ENCODE measurements at places on chromosomes 13 and 19.

- DNase-seq: no peak
These were observed 1251.9 kb upstream of the SLC10A2 start for GRCh38 chr13:104318121-104318520.

DNA sequence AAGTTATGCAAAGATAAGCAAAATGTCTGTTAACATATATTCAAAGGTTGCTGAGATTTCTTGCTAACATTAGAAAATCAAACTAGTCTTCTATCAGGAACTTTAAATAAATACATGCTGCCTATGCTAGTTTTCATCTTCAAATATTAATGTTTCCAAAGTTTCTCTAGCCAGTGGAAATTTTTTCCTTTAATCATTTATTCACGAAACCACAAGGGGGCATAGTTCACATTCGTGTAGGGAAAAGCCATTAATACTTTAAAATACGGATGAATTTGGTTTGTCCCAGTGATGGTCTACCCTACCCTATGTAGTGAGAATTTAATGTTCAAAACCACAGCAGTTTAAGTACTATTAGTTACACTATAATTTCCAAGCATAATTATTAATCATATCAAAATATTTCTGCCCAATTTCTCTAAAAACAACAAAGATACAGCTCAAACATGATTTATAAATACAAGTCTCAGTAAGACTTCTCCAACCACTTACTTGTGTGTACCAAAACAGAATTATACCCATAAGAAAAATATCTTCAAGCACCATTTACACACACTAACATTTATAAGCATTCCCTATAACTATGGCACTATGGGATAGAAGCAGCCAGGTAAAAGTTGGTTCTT is 16.2 kb downstream of the NUFIP1 start:
- DNase-seq: no peak

- no peak for DNase-seq
These were observed 626.1 kb upstream of the SLITRK6 start for GRCh38 chr13:86425170-86425815.

- no peak for DNase-seq
These were observed 185.4 kb upstream of the CSNK1A1L start for GRCh38 chr13:37290716-37291505.

DNA sequence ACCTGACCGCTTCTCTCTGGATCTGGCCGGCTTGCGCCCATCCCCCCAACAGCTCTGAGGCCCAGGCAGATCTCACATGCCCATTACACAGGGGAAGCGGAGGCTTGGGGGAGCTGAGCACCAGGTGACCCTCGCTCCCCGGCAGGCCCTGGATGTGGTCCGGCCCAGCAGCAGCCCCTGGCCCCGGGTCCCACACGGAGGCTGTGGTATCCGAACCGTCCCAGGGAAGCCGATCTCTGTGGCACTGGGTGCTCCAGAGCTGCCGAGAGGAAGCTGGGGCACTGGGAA is 27.7 kb downstream of the SBNO2 start:
- no peak for DNase-seq

DNA sequence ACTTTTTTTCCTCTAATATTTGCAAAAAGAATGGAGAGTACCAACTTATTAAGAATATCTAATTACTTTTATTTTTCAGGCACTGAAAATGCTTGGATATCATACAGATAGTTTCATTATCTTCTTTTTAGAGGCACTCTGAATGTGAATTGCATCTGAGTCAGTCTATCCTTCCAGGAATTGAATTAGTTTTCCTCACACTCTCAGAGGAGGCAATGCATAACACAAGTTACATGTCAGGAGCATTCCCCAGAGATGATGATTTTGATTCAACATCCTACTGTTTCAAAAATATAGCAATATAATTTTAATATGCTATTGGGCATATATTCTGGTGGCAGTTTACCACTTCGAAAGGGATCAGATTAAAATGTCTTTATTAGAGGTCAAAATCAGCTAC is 1315.4 kb downstream of the PCDH9 start:
- DNase-seq: no peak

DNA sequence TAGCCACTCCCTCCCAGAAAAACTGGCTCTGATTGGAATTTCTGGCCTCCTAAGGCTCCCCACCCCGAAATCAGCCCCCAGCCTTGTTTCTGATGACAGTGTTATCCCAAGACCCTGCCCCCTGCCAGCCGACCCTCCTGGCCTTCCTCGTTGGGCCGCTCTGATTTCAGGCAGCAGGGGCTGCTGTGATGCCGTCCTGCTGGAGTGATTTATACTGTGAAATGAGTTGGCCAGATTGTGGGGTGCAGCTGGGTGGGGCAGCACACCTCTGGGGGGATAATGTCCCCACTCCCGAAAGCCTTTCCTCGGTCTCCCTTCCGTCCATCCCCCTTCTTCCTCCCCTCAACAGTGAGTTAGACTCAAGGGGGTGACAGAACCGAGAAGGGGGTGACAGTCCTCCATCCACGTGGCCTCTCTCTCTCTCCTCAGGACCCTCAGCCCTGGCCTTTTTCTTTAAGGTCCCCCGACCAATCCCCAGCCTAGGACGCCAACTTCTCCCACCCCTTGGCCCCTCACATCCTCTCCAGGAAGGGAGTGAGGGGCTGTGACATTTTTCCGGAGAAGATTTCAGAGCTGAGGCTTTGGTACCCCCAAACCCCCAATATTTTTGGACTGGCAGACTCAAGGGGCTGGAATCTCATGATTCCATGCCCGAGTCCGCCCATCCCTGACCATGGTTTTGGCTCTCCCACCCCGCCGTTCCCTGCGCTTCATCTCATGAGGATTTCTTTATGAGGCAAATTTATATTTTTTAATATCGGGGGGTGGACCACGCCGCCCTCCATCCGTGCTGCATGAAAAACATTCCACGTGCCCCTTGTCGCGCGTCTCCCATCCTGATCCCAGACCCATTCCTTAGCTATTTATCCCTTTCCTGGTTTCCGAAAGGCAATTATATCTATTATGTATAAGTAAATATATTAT is 6.1 kb downstream of the FOSB start:
- DNase-seq: no peak

DNA sequence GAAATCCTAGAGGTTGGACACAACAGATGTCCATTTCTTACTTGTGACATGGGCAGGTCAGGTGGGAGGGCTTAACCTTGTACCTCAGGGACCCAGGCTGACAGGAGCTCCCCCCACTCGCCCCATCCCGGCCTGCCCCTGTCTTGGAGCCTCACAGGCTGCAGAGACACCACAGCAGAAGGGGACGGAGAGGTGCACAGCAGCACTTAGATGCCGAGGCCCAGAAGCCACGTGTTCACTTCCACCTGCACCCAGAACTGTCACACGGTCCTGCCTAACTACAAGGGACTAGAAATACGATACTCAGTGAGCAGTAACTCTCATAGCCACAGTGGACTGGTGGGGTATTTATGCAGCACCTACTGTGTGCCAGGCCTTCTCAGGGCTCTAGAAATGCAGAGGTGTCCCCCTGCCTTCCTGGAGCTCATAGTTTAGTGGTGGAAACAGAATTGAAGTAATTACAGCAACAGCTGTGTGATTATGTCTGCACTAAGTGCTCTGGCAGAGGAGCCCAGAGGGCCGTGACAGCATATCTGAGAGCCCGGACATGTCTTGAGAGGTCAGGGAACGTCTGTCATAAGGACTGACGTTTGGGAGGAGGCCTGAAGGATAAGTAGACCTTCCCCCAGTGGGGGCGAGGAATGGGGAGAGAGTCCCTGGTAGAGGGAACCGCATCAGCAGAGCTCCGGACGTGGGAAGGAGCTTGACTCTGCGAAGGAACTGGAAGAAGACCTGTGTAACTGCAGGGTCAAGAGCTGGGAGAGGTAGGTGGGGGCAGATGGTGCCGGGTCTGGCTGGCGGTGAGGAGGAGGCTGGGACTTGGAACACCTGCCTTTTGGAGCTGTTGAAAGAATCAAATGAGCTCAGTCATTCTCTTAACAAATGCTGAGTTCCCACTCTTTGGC is 130.0 kb downstream of the SIPA1L3 start:
- DNase-seq: no peak

GRCh38 chr13:74465271-74465670 is 331.1 kb upstream of the KLF12 start:
- DNase-seq: no peak

GRCh38 chr19:48428670-48429069 is 17.1 kb upstream of the GRWD1 start:
- no peak for DNase-seq

GRCh38 chr19:41366089-41366488 is 2.1 kb upstream of the B9D2 start:
- no peak for DNase-seq

GRCh38 chr13:92838786-92839185 is 387.8 kb upstream of the GPC6 start:
- no peak for DNase-seq

DNA sequence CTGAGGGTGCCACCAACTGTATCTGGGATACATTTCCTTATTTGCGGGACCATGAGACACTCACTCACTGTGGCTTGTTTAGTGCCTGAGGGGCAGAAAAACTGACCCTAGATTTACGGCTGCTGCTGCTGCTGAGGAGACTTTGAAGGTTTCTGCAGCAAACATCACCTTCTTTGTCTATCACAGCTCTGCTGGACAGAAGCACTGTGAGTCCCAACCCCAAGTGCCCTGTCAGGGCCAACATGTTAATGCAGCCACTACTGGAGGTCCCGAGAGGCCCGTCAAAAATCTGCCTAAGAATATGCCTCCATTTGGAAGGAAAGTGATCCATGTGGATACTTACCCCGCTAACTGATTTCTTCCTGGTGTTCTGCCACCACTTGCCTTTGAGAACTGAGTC is 37.3 kb upstream of the UBL3 start:
- DNase-seq: no peak

- peak; percentile 58 for DNase-seq
These were observed 919 bp downstream of the VAV1 start for GRCh38 chr19:6773323-6773931.

GRCh38 chr19:39370735-39371134 is 20.2 kb downstream of the PAF1 start:
- no peak for DNase-seq

GRCh38 chr13:79684371-79684770 is 203.4 kb downstream of the NDFIP2 start:
- DNase-seq: no peak

GRCh38 chr13:78680115-78680561 is 21.2 kb upstream of the OBI1 start:
- DNase-seq: no peak

GRCh38 chr13:111492341-111492950 is 172.0 kb downstream of the TEX29 start:
- no peak for DNase-seq

DNA sequence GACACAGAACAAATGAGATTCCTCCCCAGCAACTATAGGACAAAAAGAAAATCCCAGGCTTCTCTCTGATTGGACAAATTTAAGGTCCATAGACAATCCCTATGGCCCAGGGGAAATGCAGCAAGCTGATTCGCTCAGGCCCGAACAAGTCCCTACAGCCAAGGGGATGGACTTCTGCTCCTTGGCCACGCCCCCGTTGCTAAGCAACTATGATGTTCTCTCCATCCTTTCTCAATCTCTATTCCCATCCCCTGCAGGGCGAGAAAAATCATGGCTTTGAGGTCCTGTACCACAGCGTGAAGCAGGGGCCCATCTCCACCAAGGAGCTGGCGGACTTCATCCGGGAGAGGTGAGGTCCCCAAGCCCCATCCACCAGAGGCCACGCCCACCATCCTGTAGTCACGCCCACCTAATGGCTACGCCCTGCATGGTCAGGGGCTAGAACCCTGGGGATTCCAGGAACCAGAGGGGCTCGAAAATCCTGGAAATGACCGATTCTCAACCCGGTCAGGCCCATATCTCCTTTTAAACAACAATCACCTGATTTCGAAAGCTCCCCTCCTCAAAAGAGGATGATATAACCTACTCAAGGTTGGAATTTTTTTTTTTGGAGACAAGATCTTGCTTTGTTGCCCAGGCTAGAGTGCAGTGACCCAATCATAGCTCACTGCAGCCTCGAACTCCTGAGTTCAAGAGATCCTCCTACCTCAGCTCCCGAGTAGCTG is 11.4 kb downstream of the FCHO1 start:
- no peak for DNase-seq

DNA sequence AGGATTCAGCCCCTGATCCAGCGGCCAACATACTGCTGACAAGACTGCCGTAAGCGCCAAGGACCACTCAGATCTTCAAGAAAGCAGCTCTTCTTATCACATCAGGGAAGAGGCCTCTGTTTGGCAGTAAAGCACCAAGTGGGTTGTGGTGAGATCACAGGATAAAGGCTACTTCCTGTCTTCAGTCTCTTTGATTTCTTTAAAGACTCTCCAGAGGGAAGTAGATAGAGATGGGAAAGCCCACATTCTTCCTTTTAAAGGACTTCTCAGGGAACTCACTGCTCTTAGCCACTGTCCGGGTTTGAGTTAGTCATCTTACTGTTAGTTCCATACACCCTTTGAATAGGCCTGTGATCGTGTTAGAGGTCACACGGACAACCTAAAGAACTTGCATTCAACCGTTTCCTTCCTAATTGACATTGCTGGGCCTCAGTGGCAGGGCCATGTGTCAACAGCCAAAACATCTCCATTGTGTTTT is 47.2 kb upstream of the POMP start:
- DNase-seq: peak; percentile 3

GRCh38 chr13:111937777-111938311 is 129.1 kb upstream of the SOX1 start:
- no peak for DNase-seq

DNA sequence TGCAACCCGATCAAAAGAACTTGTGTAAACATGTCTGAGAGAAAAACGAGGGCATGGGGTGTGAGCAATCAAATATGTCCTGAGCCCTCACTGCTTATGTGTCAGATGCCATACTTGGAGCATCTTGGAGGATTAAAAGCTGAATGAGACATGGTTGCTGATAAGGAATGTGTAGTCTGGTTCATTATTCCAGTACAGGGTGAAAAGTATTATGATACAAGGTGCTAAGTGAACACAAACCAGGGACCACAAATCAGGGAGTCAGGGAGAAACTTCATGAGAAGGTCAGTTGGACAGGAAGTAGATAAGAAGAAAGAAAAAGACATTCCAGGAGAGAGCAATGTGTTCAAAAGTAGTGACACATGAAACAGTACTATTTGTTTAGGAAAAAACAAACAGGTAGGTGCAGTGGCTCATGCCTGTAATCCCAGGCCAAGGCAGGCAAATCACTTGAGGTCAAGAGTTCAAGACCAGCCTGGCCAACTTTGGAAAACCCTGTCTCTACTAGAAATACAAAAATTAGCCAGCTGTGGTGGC is 2.0 kb upstream of the RCBTB1 start:
- no peak for DNase-seq

DNA sequence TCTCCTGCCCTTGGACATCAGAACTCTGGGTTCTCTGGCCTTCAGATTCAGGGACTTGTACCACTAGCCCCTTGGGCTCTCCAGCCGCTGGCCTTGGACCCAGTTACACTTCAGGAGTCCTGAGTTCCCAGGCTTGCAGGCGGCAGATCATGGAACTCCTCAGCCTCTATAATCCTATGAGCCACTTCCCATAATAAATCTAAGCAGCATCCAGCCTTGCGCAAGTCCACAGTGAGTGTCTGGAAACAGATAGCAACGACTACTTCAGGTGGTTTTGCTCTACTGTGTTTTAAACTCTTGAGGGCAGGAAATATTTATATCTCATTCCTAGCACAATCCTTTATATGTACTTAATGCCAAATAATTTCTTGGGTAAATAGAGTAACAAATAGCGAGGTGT is 92.3 kb downstream of the COL4A1 start:
- no peak for DNase-seq

All from CD8-positive, alpha-beta T cell (primary cell).